ENCODE measurements at places on chromosomes 3 and 15.

- DNase-seq, result no peak
- H3K36me3 ChIP-seq, result no peaks in the 10 kb centered on the region
- no peak overlapping the region for H3K4me3 ChIP-seq
- H3K27ac ChIP-seq, result peak overlapping the region; percentile 69
These were observed 45.5 kb upstream of the BOC start for GRCh38 chr3:113165841-113166240.

- no peaks in the 10 kb centered on the region for H3K36me3 ChIP-seq
- H3K4me3 ChIP-seq, result peak within 1 kb of the TSS; percentile 73
- DNase-seq, result peak; percentile 96
- H3K27ac ChIP-seq, result peak within 1 kb of the TSS; percentile 90
- no peaks in the 10 kb centered on the region for H3K27me3 ChIP-seq
These were observed at the start of gene UACA for GRCh38 chr15:70763120-70763949. Gene UACA (minus strand): TSS chr15:70763558. CDS start chr15:70763407, 151 bp downstream.

DNA sequence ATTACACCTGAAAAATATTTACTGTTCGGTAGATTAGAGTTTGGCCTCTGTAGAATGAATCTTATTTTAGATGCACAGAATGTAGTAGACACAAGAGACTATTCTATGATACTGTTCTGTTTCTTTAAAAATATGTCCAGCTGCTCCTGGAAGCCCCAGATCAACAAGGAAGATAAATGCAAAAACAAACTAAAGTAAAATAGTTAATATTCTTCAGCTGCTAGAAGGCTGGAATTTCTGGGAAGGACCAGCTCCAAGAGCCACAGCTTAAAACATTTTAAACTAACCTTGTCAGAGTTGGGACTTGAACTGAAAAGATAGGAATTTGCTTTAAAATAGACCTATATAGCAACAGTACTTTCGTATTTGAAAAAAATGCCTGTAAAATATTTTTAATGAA, 277.9 kb downstream of the PTPRG start:
- H3K4me1 ChIP-seq, result peaks cover 4% of the 10 kb centered on the region
- no peaks in the 10 kb centered on the region for H3K36me3 ChIP-seq
- H3K4me3 ChIP-seq, result no peak overlapping the region
- no peaks in the 10 kb centered on the region for H3K27me3 ChIP-seq

DNA sequence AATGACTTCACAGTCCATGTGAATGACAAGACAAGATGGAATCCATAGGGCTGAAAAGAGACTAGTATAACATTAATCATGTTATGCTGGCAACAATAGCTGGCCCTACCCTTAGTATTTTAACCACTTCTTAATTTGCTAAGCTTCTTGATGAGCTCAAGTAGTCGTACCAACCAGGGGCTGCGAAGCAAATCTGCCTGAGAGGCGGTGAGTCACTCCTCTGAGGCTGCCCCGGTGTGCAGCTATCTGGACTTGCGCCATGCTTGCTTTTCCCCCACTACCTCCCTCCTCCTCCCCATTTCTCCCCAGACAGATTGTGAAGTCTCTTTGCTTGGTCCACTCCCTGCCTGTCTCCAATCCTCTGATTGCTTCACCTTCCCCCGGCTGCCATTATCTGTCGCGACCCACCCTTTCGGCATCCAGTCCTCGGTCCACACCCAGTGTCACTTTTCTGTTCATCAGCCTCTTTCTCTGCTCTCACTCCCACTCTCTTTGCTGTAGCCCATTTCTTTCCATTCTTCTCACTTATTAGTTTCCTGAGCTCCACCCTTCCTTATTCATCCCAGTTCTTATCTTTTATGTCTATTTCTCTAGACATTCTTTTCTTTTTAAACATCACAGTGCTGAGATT, 42.7 kb downstream of the DUT start:
- no peaks in the 10 kb centered on the region for H3K36me3 ChIP-seq
- no peak overlapping the region for H3K27ac ChIP-seq
- H3K4me1 ChIP-seq, result peaks cover 4% of the 10 kb centered on the region
- no peak overlapping the region for H3K4me3 ChIP-seq
- peak; percentile 33 for DNase-seq

Measured in ovary (tissue), 10 donors.